Activated naive CD8-positive, alpha-beta T cell treated with anti-CD3 and anti-CD28 coated beads for 36 hours (primary cell): ENCODE measurements at places on chromosomes 2 and 18. TPM values are rescaled to one million over a fixed set of nuclear protein-coding genes. Genes with fewer than 3 reads are reported as not detected.
A peak's percentile ranks its signal among the peaks of the same experiment; 100 is the strongest.

- no peak overlapping the region for H3K27ac ChIP-seq
- no peak for DNase-seq
- H3K36me3 ChIP-seq = peaks cover 2% of the 10 kb centered on the region
- H3K4me3 ChIP-seq = no peak overlapping the region
- no peaks in the 10 kb centered on the region for H3K4me1 ChIP-seq
Observed at GRCh38 chr18:50218432-50219197, 23.7 kb upstream of the MYO5B start.

DNA sequence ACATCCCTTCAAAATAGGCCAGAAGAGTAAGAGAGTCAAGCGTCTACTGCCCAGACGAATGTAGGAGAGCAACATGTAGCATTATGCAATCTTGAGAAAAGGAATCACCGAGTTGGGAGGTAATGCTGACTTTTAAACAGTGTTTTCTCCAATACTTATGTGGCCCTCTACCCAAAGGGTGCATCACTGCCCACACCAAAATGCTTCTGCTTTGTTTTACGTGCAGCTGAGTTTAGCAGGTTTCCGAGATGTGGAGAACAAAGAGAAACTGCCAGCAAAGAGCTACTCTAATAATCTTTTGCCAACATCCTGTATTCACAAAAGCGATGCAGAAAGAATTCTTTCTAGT lies 63.4 kb upstream of the ZEB2 start:
- H3K4me3 ChIP-seq = no peak overlapping the region
- H3K4me1 ChIP-seq = peaks cover 27% of the 10 kb centered on the region
- H3K27ac ChIP-seq = no peak overlapping the region
- no peaks in the 10 kb centered on the region for H3K36me3 ChIP-seq
- no peak for DNase-seq
- H3K27me3 ChIP-seq = peaks cover 14% of the 10 kb centered on the region

DNA sequence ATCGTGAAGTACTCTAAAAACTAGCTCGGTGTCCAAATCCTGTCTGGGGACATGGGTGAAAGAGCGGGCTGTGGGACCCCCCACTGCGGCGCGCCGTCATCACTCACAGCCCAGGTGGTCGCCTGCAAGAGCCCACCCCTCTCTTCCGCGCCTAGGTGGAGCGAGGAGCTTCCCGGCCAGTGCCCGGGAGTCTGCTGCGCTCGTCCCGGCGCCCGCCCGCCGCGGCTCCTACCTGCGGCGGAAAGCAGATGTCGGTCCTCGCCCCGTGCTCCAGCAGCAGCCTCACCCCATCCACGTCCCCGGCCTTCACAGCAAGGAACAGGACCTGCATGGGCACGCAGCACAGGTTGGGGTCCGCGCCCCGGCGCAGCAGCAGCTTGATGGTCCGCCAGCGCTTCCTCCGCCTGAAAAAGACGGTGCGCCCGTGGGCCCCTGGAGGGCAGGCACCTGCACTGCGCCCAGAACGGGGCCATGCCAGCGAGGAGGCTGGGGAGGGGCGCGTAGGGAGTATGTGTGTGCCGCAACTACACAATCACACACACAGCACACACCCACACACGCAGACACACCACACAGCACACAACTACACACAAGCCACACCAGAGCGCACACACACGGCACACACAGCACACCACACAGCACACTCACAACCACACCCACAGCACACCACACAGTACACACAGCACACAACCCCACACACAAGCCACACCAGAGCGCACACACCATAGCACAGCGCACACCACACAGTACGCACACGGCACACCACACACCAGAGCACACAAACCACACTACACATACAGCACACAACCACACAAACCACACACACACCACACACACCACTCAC lies 37.4 kb downstream of the ANKMY1 start:
- H3K27me3 ChIP-seq = no peaks in the 10 kb centered on the region
- DNase-seq = peak; percentile 11
- H3K4me1 ChIP-seq = peaks cover 3% of the 10 kb centered on the region
- H3K4me3 ChIP-seq = no peak overlapping the region
- no peak overlapping the region for H3K27ac ChIP-seq
- peaks cover 44% of the 10 kb centered on the region for H3K36me3 ChIP-seq

DNA sequence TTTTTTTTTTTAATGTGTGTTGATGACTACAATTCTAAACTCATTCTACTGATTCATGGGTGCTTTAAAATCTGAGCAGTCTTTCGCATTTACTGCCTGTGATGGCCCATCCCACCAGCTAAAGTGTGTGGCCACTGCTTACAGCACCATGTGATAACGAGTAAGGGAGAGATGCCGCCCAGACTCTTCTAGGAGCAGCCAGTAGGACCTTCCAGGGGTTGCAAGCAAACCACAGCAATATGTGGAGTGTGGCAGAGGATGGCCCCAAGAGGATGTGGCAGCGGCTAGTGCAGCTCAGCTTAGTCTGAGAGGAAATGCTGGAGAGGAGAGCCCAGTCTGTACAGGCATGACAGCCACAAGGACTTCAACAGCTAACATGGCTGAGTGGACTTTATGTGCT lies 14.9 kb downstream of the IL1B start:
- H3K4me3 ChIP-seq = no peak overlapping the region
- H3K27me3 ChIP-seq = peaks cover 14% of the 10 kb centered on the region
- peak; percentile 24 for DNase-seq
- H3K4me1 ChIP-seq = peaks cover 25% of the 10 kb centered on the region
- peak overlapping the region; percentile 82 for H3K27ac ChIP-seq

DNA sequence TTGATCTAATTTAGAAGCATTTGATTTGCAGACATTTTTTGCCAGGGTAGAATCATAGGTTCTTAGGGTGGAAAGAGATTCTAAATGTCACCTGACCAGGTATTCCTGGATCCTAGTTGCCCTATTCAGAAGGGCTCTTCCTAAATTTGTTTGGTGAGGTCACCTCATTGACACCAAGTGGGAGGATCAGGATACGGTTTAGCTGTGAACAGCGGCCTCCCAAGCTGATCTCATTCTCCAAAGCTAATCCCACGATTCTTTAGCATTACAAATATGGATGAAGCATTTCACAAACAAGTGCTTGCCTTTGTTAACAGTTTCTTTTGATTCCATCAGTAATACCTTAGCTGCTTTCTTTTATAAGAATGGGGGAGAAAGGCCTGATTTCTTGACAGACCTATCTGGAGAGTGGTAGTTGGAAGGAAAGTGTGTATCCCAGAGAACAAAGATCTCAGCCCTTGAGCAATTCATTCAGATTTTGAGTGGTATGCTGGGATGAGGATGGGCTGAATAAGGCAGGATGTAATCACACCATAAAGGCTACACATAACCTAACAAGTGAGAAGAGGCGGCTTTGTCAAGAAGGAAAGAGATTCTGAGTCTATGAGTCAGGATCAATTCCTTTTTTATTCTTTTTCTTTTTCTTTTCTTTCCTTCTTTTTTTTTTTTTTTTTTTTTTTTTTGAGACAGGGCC lies 16.6 kb downstream of the KCTD1 start:
- H3K27ac ChIP-seq = no peak overlapping the region
- no peaks in the 10 kb centered on the region for H3K27me3 ChIP-seq
- no peak overlapping the region for H3K4me3 ChIP-seq
- H3K4me1 ChIP-seq = peaks cover 2% of the 10 kb centered on the region
- DNase-seq = no peak
- H3K36me3 ChIP-seq = no peaks in the 10 kb centered on the region

DNA sequence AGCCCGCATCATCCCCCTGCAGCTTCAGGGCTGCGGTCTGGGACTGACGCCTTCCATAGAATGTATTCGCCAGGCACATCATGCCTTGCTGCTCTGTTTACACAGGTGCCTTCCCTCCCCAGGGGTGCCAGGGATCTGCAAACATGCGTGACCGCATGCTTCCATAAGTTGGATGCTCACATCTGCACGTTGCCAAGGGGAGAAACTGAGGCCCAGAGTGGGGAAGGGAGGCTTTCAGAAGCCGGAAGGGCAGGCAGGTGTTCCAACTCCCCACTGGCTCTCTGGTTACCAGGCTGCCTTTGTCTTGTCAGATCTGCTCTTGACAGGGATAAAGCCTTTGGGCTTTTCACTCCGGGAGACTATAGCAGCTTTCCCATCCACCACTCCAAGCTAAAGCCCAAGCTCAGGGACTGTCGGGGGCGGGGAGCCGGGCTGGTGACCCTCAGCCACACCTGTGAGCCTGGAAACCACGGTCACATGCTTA lies 125.8 kb upstream of the TNP1 start:
- H3K4me3 ChIP-seq = no peak overlapping the region
- no peak for DNase-seq
- H3K27me3 ChIP-seq = no peaks in the 10 kb centered on the region

GRCh38 chr18:42413870-42414269 lies 458.8 kb downstream of the PIK3C3 start:
- no peak overlapping the region for H3K27ac ChIP-seq
- no peaks in the 10 kb centered on the region for H3K27me3 ChIP-seq
- no peak for DNase-seq
- H3K4me3 ChIP-seq = no peak overlapping the region

DNA sequence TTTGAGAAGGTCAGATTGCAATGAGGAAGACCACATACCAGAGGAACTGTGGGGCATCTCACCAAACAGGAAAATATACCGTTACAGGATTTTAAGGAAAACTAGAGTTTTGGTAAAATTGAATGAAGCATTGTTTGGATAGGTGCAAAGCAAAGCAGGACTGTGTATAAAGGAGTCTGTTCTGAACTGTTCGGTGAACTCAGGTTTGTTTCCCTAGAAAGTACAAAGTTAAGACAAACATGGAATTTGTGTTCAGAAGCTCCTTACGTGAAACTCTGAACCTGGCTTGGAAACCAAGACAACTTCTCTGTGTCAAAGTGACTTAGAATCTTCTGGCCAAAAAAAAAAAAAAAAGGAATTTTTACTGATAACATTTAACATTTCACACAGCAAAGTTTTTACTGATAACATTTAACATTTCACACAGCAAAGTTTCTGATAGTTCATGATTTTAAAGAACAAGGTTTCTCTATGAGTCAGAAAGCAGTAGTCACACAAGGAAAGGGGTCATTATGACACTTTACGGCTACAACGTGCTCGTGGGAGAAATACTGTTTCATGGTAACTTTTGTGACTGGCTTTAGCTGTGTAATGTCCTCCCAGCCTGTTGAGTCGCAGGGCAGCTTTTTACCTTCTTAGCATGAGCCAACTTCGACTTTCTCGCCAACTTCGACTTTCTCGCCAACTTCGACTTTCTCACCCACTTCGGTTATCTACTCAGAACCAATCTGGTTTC lies 21.2 kb upstream of the TET3 start:
- H3K27me3 ChIP-seq = no peaks in the 10 kb centered on the region
- peaks cover 36% of the 10 kb centered on the region for H3K4me1 ChIP-seq
- H3K27ac ChIP-seq = peak overlapping the region; percentile 77
- H3K36me3 ChIP-seq = peaks cover 32% of the 10 kb centered on the region
- no peak overlapping the region for H3K4me3 ChIP-seq

DNA sequence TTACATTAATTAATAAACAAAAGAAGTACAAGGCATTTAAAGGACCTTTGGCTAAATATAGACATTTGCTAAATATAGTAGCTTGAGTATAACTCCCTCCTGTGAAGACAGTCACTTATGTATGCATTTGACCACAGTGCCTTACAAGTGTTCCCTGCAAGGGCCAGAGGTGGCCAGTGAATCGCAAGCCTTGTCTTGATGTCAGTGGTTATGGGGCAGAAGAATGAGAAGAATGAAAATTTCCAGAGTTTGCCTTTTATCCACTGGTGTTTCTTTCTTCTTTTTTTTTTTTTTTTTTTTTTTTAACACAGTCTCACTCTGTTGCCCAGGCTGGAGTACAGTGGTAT lies 1.8 kb downstream of the LRRFIP1 start:
- H3K4me1 ChIP-seq = peaks cover 27% of the 10 kb centered on the region
- no peak overlapping the region for H3K27ac ChIP-seq
- DNase-seq = no peak
- no peak overlapping the region for H3K4me3 ChIP-seq

DNA sequence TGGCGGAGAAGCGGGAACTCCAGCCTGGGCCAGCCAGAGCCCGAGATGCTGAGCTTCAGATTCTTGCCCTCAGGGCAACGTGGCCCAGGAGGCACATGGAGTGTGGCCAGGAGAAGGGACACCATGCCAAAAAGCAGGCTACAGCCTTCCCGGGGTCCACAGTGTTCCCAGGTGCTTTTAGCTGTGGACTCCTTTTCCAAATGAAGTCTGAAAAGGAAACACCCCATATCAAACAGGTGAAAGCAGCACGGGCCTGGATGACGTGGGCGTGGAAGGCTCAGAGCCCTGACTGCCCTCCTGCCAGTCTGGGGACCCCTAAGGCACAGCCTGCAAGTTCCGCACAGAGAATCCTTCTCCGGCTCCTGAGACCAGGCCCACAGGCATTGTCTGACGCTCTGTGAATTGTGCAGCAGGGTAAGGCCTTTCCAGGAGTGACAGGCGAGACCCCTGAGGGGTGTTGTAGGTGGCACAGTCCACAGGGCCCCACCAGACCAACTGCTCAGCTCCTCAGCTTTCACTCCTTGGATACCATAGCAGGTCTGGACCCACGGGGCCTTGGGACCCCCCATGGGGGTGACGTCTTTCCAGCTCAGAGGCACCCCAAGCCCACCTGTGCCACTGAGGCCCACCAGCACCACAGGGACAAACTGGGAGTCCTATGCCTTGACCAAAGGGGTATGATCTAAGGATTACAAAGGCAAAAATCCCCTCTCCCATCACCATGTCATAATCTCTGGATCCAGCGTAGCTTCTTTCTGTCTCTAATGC lies 69.6 kb upstream of the RAB6C start:
- no peak overlapping the region for H3K4me3 ChIP-seq
- no peak for DNase-seq
- no peak overlapping the region for H3K27ac ChIP-seq
- no peaks in the 10 kb centered on the region for H3K36me3 ChIP-seq
- no peaks in the 10 kb centered on the region for H3K4me1 ChIP-seq

The HNMT gene
- not detected for total RNA-seq

The DSC1 gene
- 1.1 TPM for total RNA-seq

The GPR45 gene
- not detected for total RNA-seq

The OBSL1 gene
- 1.7 TPM for total RNA-seq
